Left renal pelvis (tissue), 4 donors: ENCODE measurements at places on chromosomes 3 and 15. TPM values are rescaled to one million over a fixed set of nuclear protein-coding genes. Genes with fewer than 3 reads are reported as not detected.

- no peak for DNase-seq
These were observed 178.9 kb downstream of the KCNMB2 start for GRCh38 chr3:178714925-178715832.

DNA sequence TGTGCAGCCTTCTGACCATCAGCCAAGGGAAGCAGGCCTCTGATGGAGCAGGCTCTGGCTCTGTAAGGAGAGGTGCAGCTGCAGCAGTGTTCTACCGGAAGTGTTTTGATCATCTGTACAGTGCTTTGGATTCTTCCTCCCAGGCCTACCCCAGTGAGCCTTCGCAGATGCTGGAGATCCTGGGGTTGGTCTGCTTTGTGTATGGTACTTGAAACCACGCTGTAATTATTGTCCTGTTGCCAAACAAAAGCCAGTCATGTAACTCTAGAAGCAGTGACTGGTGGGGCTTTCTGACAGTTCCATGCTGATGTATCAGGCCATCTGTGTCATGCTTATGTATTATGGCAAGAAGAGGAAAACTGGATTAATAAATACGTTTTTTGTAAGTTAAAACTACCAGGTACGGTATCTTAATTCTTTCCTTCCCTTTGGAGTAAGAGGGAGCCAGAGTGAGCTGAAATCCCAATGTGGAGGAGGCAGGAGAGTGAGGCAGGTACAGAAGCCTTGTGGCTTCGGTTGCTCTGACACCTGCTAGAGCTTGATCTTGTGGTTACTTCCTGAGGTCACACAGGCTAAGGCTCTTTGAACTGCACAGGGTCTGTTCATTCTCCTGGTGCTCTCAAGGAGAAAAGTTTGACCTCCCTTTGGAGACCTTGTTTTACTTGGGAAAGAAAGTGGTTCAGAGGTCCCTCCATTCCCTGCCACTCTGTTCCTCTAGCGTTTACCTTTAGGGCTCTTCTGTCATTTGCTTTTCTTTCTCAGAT is 3.7 kb downstream of the TMEM42 start:
- DNase-seq = no peak

DNA sequence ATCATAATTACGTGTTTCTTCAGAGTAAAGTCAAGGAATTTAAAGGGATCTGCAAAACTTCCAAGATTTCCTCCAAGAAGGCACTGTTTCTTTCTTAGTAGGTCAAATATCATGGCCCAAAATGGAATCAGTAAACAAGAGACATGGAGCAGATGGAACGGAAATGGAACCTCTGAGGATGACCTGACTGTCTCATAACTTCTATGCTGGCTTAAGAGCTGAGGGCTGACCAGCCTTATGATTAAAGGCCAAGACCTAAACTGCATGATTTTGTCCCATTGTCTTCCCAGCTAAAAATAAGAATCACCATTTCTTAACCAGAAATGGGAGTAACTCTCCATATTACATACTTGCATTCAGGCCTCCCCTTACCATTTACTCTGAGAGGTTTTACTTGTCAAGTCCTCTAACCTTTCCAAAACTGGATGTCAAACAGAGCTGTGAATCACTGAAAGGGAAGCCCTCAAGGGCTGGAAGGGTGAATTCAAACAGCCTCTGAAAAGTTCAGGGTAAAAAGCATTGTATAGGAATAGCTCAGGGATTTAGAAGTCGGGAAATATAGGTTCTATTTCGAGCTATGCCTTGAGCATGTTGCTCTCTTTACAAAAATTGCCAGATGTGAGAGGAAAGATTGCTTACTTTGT is 103.7 kb downstream of the MEIS2 start:
- DNase-seq = no peak

GRCh38 chr3:148528024-148528423 is 169.7 kb upstream of the AGTR1 start:
- no peak for DNase-seq

DNA sequence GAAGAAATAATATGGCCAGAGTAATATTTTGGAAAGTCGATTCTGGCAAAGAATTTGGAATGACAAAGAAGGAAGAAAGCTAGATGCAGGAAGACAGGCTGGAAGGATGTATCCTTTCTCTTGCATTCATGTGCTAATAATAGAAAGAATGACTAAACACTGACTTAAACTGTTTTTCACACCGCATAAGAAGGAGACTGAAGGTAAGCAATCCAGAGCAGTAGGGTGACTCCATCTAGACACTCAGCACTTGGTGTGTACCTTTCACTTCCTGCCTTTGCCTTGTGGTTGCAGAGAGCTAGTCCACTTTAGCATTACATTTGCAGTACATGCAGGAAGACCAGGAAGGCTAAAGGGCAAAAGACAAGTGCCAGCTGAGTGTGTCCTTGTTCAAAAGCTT is 234.6 kb downstream of the RBMS3 start:
- DNase-seq = no peak

- DNase-seq = no peak
These were observed 124.7 kb upstream of the RBMS3 start for GRCh38 chr3:29156086-29156715.

DNA sequence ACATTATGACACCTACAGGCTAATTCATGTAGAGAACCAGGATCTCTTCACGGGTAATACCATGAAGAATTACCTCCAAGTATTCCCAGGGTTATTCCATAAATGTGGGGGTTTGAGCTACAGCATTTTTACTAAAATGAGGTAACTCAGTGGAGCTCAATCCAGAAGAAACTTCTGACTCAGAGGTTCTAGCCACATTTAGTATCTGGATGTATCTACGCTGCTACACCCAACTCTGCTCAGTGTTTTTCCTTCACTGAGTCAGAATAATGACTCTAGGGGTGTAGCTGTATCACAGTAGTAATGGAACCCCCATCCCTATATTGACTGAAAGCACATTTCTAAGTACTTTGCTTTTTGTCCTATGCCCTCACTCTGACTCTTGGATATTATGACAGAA is 52.4 kb downstream of the COPS2 start:
- no peak for DNase-seq

DNA sequence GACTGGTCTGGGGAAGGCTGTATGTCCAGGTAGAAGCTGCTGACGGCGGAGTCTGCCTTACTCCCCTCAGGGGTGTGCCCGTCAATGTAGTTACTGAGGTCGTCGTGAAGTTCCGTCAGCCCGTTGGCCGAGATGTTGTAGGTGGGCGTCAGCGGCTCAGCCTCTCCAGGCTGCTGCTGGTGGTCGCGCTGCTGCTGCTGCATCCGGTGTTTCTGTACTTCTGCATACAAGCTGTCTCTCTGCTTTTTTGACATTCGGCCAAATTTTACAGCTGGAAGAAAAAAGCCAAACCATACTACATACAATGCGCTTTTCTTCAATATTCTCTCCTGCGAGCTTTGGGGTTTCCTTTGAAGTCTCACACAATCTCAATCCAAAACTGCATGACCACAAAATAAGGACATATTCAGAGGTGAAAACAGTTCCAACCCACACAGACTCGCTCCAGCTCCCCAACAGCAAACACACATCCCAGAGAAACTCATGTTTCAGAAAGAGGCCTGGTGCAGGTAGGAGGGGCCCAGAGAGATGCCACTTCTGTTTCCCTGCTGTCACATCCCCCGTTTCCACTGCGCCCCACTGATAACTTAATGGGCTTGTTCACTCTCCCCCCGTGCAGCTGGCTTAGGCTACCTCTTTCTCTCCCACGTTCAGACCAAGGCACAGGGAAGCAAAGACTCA is 32.5 kb upstream of the ICE2 start:
- no peak for DNase-seq

- no peak for DNase-seq
These were observed 109.7 kb downstream of the OCA2 start for GRCh38 chr15:27989427-27989826.

DNA sequence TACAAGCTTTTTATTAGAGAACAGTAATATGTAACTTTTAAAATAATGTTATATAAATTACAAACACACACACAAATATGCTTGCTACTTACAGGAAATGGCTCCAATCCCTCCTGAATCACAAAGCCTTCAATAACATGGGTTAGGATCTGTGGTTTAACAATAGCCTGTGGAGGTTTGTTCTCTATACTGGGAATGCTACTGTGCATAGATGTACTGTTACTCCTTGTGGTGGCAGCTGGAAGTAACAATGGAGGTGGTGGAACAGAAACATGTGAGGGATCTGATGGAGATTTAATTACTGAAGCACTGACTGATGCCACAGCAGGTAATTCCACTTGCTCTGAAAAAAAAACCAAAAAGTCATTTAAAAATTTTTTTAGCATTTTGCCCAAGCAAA is 64.4 kb downstream of the PHC3 start:
- no peak for DNase-seq

DNA sequence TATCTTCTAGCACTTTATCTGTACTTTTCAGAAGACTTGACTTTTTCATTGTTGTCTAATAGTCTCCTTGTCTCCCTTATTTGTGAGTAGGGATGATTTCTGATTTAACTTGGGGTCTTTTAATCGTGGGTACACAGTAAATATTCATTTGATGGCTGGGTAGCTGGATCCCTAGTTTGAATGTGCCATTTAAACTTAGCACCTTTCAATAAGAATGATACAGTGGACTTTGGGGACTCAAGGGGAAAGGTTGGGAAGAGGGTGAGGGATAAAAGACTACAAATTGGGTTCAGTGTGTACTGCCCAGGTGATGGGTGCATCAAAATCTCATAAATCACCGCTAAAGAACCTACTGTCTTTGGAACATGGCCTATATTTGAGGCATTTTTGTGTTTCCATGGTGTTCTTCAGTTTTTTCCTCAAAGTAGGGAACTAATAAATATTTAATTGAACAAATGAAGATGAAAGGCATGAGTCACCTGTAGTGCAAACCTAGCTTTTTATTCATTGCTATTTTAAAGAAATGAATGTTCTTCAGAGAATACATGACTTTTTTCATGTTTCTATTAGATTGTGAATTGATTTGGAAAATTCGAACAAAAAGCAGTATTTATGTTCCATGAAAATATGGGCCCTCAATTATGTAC is 12.1 kb downstream of the FNDC3B start:
- DNase-seq = no peak

DNA sequence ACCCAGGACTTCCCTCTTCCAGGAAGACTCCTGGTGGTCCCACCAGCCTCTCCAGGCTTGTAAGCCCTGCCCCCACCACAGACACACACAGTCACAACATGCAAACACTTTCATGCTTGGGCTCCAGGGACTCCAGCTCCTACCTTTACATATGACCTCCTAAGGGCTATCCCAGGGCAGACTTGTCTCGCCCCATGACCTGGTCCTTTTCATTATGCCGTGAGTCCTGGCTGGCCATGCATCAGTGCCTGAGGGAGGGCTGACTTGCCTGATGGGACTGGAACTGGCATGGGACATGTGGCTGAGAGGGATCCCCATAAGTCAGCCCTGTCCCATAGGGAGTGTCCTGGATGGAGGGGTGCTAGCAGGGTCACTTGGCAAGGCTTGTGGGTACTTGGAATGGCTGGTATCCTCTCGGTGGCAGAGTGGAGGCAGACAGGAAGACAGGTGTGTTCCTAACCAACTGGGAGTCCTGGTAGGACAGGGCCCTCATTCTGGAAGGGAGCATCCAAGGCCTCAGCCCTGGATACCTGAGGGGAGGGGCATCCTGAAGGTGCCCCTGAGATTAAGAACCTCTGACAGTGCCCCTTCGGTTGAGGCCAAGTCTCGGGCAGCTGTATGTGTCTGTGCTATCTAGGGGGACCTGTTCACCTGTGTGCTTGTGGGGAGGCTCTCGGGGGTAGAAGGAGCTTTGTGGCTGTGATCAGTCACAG is 540 bp upstream of the HHATL start:
- DNase-seq = no peak

DNA sequence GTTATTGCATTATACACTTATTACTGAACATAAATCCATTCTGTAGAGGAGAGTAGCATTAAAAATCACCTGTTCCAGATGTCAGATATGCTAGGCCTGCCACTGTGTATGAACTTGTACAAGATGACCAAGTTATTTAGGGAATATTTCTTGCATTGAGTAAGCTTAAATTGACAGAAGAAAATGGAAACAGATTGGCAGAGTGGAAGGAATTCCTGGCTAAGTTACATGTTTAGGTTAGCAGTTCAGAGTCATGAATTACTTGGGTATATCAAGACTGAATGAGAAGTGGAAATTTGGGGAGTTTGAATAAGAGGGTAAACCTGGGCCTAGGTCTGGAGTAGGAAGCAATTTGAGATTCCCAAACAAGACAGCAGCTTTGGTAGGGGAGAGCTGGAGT is 44.6 kb downstream of the ARHGAP31 start:
- no peak for DNase-seq

DNA sequence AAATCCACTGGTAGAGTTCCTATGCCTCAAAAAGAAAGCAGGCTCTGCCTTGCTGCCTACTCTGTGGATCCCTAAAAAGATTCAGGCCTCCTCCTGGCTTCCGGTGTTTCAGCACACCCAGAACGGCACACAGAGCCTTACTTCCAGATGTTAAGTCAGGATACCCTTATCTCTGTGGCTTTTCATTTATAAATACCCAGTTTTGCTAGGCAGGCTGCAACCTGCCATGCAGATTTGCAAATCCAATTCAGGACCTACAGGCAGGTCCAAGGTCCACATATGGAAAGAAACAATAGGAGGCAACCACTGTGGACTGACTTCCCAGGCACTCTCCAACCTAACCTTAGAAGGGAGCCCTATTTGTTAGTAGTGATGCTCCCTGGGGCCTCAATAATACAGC is 30.7 kb downstream of the EFL1 start:
- DNase-seq = no peak

GRCh38 chr15:64742385-64742784 is 33.0 kb downstream of the RBPMS2 start:
- no peak for DNase-seq

- DNase-seq = no peak
These were observed 21.7 kb downstream of the ETFA start for GRCh38 chr15:76289582-76289981.

DNA sequence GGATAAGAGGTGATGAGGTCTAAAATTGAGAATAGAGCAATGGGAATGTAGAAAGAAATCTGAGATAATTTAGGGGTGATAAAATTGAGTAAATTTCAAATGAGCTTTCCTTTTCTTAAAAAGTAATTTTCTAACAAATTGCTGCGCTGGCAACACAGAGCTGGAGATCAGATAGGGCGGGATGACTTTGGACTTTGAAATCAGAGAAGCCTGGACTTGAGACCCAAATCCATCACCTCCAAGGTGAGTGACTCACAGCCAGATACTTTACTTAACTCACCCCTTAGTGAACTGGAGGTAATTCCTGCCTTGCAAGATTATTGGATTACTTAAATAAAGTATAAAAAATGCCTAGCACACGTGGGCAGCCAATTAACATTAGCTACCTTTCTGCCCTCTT is 80.8 kb downstream of the P2RY1 start:
- DNase-seq = no peak

The LTF gene
- 1.5 TPM for polyA plus RNA-seq

The ANKUB1 gene
- polyA plus RNA-seq = not detected

The FSIP1 gene
- polyA plus RNA-seq = 0.26 TPM

The C3orf85 gene
- polyA plus RNA-seq = 11.2 TPM

The CAV3 gene
- polyA plus RNA-seq = 0.99 TPM

The CMTM7 gene
- polyA plus RNA-seq = 41.0 TPM

The PLSCR5 gene
- polyA plus RNA-seq = not detected

The MORC1 gene
- polyA plus RNA-seq = 0.20 TPM

The RETNLB gene
- not detected for polyA plus RNA-seq
